ENCODE measurements at places on chromosomes 7 and 10.

- H3K27me3 ChIP-seq = no peaks in the 10 kb centered on the region
- DNase-seq = no peak
- peaks cover 7% of the 10 kb centered on the region for H3K4me1 ChIP-seq
- H3K4me3 ChIP-seq = no peak overlapping the region
Observed at GRCh38 chr7:90173127-90173844, 19.0 kb downstream of the STEAP1 start.

- no peaks in the 10 kb centered on the region for H3K27me3 ChIP-seq
- no peaks in the 10 kb centered on the region for H3K36me3 ChIP-seq
- H3K4me3 ChIP-seq = no peak overlapping the region
- no peak overlapping the region for H3K27ac ChIP-seq
- H3K4me1 ChIP-seq = peaks cover 18% of the 10 kb centered on the region
- DNase-seq = no peak
Observed at GRCh38 chr10:74704629-74705357, 121.6 kb upstream of the KAT6B start.

- DNase-seq = no peak
- H3K27ac ChIP-seq = no peak overlapping the region
- H3K27me3 ChIP-seq = no peaks in the 10 kb centered on the region
- H3K36me3 ChIP-seq = no peaks in the 10 kb centered on the region
Observed at GRCh38 chr10:131090761-131091661, 220.5 kb downstream of the TCERG1L start.

DNA sequence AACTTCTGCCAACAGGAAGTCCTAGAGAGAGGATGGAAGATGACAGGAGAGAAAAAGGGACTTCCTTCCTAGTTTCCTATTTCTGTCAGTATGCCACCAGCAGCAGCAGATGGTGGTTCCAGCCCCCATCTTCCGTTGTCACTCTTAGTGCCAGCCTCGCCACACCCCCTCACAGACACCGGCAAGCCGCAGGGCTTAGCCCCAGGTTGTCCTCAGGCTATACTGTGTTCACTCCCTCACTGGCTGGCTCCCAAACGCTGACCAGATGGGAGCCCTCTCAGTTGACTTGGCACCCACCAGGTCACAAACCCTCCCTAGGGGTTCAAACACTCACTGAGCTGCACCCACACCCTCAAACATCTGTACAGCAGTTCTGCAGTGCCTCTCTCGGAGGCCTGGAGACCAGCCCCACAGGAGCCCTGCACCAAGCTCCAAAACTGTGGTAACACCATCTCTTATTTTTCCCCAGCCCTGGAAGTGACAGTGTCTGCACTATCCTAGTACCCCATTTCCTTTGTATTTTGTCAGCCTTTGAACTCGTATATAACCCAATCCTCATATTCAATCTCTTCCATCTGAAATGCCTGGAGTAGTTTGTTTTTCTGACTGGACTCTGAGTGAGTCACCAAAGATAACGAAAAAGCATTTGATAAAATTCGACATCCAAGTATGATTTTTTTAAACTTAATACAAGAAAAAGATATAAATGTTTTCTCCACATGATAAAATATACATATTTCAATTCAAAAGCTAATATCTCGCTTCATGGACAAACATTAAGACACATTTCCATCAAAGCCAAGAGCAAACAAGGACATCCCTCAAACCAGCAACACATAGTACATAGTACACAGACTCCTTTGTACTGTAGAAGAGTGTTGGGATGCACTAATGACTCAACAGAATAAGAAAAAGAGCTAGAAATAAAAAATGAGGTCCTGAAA lies 34.5 kb downstream of the SMURF1 start:
- no peak overlapping the region for H3K4me3 ChIP-seq
- H3K36me3 ChIP-seq = no peaks in the 10 kb centered on the region
- peak overlapping the region; percentile 42 for H3K27ac ChIP-seq
- no peak for DNase-seq
- H3K4me1 ChIP-seq = peaks cover 49% of the 10 kb centered on the region
- no peaks in the 10 kb centered on the region for H3K27me3 ChIP-seq

All from pancreas (tissue), 10 donors.